ENCODE measurements at places on chromosomes 7 and 10. TPM values are rescaled to one million over a fixed set of nuclear protein-coding genes. Genes with fewer than 3 reads are reported as not detected.

The C10orf53 gene
- not detected for total RNA-seq

The CXCL12 gene
- total RNA-seq, result 347 TPM

The MBL2 gene
- not detected for total RNA-seq

The CRPPA gene
- 2.2 TPM for total RNA-seq

GRCh38 chr7:81604075-81604807 is 165.6 kb downstream of the HGF start:
- DNase-seq, result no peak

DNA sequence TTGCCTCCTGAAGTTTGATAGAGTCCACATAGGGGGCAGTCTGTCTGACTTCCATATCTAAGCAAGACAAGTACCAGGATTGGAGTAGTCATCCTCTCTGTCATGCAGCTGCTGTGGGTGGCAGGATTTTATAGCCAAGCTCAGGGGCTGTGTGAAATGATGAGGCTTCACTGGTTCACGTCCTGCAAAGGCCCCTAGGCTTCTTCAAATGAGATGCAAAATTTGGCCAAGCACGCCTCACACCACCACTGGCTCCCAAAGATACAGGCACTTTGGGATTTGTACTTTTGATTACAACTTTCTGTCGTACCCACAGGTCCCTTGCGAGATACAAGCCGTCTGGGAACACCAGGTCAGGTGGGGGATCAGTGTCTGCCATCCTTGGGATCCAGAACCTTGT is 67.1 kb downstream of the WDFY4 start:
- DNase-seq, result no peak

- no peak for DNase-seq
Observed at GRCh38 chr10:90162271-90162853, 461.0 kb downstream of the KIF20B start.

DNA sequence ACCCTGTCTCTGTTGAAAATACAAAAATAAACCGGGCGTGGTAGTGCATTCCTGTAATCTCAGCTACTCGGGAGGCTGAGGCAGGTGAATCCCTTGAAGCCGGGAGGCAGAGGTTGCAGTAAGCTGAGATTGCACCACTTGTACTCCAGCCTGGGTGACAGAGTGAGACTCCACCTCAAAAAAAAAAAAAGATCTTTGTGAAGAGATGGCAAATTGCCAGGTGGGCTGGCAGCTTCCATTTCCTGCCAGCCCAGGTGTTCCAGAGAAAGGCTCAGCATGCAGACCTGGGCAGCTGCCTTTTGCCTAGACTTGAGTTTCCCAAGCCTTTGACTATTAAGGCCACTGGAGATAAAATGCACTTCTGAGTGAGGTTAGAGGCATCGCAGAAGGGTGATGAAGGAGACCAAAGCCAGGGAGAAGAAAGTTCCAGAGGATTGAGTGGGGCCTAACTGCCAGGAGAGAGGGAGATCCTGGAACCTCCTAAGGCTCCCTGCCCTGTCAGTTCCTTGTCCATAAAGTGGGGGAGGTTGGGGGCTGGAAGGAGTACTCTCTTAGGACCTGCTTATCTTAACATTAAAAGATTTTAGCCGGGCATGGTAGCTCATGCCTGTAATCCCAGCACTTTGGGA is 10.0 kb upstream of the DDIT4 start:
- no peak for DNase-seq

GRCh38 chr10:128338951-128339350 is 212.7 kb upstream of the MKI67 start:
- no peak for DNase-seq

DNA sequence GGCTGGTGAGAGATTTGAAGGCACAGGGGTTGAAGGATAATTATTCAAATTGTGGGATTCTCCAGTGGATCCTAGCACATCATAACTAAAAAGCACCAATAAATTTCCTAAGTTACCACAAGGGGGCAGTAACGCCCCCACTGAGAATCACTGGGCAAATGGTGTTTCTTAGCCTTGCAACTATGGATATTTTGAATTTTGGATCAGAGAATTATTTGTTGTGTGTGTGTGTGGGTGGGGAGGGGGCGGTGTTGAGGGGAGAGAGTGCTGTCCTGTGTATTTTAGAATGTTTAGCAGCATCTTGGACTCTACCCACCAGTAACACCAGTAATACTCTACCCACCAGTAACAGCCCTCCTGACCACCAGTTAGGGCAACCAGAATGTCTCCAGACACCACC is 63.3 kb upstream of the PRKG1 start:
- no peak for DNase-seq

DNA sequence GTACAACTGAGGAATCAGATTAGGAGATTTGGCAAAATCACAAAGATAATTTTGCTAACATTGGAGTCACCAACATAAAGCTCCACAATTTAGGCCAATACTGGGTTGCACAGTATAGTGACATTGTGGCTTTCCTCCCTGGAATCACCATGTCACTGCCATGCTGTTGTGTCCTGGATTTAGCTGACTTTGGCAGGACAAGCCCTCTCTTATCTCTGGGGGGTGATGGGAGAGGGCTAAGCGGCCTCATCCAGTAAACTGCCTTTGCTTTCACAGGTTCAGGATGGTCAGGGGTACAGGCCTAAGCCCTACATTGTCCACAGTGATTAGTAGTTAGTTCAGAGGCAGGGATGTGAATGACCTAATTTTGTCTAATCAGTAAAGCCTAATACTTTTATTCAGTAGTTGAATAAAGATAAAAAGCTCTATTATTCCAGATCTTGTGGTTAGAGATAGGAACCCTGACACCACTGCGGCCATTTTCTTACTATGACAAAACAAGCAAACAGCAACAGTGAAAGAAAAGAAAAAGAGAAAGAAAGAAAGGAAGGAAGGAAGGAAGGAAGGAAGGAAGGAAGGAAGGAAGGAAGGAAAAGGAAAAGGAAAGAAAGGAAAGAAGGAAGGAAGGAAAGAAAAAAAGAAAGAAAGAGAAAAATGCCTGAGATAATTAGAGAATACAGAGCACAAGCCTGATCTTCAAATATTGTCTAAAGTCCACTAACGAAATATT is 140.1 kb downstream of the ETV1 start:
- no peak for DNase-seq

Measured in mesenteric fat pad (tissue), 1 donor.